ENCODE measurements at places on chromosomes 1 and 21.
A peak's percentile ranks its signal among the peaks of the same experiment; 100 is the strongest.

DNA sequence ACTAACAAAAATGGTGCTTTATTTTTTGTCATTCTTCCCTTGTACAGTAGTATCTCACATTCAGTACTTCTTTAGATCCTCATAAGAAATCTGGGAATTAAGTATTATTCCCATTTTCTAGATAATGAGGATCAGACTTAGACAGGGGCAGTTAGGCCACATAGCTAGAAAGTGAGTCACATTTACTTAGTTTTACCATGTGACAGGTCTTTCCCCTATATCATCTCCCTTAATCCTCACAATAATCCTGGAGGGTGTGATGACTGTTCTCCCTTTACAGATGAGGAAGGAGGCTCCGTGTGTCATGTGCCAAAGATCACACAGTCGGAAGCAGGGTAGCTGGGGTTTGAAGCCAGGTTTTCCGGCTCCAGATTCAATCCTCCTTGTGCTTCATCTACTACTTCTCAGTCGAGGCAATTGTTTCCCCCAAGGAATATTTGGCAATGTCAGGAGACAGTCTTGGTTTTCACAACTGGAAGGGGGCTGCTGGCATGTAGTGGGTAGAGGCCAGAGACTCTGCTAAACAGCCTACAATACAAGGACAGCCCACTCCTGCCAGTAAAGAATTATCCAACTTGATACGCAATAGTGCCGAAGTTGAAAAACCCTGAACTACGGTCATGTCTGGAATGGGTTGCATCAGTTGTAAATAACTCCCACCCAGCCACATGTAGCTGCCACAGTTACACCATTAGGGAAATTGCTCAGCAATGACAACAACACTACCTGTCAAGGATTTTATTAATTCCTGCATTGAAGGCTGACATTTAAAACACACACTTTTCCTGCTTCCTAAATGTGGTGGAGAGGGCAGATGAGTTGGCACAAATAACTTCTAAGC, 54.5 kb downstream of the C8B start:
- no peak for DNase-seq

- peak; percentile 28 for DNase-seq
These were observed 550 bp downstream of the TRIM33 start for GRCh38 chr1:114510274-114511031.

- DNase-seq, result no peak
These were observed 203.3 kb upstream of the IVNS1ABP start for GRCh38 chr1:185520188-185520920.

GRCh38 chr1:110172001-110172400, 21.7 kb downstream of the SLC6A17 start:
- no peak for DNase-seq

DNA sequence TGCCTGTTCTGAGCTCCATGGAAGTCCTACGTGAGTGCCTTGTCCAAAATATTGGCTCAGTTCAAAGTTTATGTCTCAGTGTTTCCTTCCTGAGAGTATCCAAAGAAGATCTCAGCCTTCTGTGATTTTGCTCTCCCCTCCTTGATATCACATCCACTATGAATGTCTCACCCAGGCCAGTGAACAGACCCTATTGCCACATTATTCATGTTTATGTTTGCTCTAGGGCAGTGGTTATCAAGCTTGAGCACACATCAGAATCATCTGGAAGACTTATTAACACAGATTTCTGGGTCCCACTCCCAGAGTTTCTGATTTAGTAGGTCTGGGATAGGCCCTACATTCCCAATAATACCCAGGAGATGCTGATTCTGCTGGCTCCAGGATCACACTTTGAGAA, 145.0 kb upstream of the FGGY start:
- DNase-seq, result no peak

GRCh38 chr21:44444286-44444931, 10.9 kb upstream of the LRRC3 start:
- DNase-seq, result no peak

DNA sequence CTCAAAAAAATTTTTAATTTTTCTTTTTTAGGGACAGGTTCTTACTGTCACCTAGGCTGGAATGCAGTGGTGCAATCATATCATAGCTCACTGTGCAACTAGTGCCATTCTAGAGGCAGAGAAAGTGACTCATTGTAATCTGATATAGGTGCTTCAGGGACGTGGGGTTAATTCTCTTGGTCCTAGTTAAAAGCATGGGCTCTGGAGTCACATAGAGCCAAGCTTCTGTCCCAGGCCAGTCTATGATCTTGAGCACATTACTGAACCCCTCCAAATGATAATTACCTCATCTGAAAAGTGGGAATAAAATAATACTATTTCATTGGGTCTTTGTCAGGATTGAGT, 1.1 kb upstream of the ADIPOR1 start:
- DNase-seq, result no peak

DNA sequence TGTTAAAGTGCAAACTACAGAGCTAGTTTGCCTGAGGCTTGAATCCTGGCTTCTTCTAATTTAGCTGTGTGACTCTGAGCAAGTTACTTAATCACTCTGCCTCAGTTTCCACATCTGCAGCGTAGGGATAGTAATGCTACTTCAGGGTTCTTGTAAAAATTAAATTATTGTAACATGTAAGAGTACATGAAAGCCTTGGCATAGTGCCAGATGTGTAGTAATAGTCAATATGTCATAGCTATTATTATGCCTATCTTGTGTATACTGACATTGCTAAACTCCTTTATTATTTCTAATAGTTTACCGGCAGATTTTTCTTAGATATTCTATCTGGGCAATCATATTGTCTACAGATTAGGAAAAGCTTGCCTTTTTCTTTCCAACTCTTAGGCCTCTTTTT, 6.8 kb upstream of the TADA1 start:
- DNase-seq, result no peak

DNA sequence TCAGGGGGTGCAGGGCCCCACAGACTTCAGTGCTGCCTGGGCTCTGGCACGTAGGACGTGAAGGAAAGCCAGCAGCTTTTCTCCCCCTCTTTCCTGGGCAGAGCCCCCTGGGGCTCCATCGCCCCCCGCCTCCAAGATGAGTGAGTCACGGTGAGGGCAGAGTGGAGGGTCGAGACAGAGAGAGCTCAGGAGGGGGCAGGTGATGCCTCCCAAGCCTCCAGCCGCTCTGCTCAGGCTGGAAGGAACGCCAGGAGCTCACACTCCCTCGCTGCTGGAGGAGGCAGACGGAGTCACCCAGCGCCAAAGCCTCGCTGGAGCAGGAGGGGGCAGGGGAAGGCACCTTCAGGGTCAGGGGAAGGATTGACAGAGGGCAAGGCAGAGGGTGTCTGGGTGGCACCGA, 119.5 kb downstream of the CASZ1 start:
- DNase-seq, result no peak

DNA sequence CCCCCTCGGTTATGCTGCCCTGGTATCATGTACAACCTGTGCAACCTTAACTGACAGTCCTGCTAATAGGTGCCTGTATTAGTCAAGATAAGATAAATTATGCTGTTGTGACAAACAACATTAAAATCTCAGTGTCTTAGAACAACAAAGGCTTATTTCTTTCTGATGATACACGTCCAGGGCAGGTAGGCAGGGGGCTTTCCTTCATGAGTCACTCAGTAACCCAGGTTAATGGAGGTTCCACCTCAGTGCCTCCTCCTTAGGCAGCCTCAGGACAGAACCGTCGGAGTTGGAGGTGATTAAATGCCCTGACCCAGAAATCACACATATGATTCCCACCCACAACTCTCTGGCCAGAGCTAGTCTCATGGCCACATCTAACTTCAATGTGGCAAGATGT, 94.6 kb upstream of the CASZ1 start:
- DNase-seq, result no peak

DNA sequence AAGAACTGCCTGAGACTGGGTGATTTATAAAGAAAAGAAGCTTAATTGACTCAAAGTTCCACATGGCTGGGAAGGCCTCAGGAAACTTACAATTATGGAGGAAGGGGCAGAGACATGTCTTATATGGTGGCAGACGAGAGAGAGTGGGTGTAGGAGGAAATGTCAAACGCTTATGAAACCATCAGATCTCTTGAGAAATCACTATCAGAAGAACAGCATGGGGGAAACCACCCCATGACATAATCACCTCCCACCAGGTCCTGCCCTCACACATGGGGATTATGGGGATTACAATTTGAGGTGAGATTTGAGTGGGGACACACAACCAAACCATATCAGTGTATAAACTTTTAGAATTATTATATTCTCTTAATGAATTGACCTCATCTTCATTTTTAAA, 335.9 kb upstream of the DPYD start:
- no peak for DNase-seq

GRCh38 chr1:236129306-236129705, 13.0 kb upstream of the GPR137B start:
- DNase-seq, result no peak

DNA sequence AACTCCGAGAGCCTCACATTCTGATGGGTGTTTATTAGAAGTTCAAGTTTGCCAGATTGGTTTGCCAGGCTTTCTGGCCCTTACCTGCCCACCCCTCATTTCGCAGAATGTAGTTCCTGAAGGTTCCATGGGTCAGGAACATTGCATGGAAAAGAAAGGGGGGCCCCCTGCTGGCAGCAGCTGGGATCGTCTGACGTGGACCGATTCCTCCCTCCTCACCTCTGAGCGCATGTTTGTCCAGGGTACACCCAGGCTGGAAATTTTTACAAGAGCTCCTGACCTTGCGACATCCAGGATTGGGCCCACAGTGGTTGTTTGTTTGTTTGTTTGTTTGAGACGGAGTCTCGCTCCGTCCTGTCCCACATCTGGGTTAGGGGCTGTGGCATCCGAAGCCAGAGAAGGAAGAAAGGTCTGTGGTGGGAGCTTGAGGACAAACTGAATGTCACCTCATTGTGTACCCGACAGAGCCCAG, 126.0 kb upstream of the TMEM51 start:
- DNase-seq, result no peak

GRCh38 chr21:44727757-44728156, 16.4 kb upstream of the TSPEAR start:
- DNase-seq, result no peak

GRCh38 chr1:77060000-77060399, 159.2 kb downstream of the PIGK start:
- no peak for DNase-seq

DNA sequence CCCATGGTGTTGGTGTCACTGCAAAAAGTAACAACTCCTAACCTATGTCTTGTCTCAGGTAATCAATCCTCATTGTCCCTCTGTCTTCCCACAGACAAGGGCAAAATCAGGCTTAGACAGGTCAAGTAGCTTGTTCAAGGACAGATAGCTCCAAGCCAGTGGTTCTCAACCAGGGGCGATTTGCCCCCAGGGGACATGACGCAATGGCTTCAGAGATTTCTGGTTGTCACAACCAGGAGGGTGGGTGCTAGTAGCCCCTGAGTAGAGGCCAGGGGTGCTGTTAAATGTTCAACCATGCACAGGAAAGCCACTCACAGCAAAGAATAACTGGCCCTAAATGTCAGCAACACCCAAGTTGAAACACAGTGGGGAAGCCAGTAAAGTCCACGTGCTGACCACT, 178.9 kb downstream of the RUNX1 start:
- no peak for DNase-seq

DNA sequence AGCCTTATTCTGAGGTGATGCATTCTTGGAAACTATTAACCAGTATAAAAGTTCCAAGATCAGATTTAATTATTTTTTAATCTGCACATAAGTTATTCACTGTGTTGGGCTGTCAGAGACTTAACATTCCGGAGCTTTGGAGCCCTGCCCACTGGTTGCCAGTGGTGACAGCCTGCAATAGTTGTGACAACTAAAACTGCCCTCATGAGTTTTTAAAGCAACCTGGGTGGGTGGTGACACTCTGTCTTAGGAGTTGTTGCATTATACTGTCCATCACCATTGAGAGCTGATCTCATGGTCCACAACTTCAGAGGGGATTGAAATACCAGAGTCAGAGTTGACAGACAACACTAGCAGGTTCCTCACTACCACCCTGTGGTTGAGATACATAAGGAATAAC, 653.9 kb upstream of the USP24 start:
- DNase-seq, result no peak

- peak; percentile 55 for DNase-seq
These were observed 64.2 kb downstream of the IRF2BP2 start for GRCh38 chr1:234545517-234546386.

DNA sequence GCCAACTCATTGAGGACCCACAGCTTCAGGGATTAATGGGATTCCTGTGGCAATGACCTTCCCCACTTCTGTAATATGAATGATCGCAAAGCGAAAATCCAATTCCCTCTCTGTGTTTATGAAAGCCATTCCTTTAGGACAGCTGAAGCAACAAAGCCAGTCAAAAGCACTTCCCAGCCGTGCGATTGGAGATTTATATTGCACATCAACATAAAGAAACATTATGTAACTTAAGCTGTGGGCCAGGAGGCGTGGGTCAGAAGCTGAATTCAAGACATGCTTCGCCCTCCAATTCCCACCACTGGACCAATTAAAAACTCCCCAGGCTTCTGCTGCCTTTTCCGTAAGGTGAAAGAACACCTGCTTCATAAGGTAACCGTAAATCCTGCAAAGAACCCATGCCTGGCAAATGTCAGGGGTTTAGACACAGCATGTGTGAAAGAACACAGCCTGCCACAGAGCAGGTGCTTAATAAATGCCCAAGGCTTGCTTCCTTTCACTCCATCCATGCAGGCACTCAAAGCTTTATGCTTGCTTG, 138.9 kb upstream of the SOD1 start:
- DNase-seq, result peak; percentile 92

GRCh38 chr1:186188004-186188539, 187.0 kb downstream of the TPR start:
- no peak for DNase-seq

GRCh38 chr1:231057410-231057809, 17.4 kb upstream of the FAM89A start:
- no peak for DNase-seq

DNA sequence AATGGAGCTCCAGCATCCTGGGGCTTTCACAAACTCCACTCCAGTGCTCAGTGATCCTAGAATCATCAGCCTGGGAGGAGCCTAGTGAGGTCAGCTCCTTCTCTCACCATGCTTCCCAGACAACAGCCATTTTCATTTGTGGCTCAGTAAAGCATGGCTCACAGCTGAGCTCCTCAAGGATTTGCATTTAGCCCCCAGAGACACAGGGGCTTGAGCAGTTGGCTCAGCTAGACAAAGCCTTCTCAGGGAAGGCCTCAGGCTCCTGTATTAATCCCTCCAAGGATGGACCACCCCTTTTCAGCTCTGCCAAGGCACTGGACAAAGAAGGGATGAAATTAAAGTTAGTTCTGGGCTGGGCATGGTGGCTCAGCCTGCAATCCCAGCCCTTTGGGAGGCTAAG, 39.5 kb downstream of the ERI3 start:
- no peak for DNase-seq

GRCh38 chr1:229970714-229971113, 96.3 kb upstream of the GALNT2 start:
- no peak for DNase-seq

- DNase-seq, result no peak
These were observed 113.1 kb downstream of the TIAM1 start for GRCh38 chr21:31230937-31231336.

- DNase-seq, result no peak
These were observed 33.3 kb downstream of the RUNX3 start for GRCh38 chr1:24896596-24897262.

DNA sequence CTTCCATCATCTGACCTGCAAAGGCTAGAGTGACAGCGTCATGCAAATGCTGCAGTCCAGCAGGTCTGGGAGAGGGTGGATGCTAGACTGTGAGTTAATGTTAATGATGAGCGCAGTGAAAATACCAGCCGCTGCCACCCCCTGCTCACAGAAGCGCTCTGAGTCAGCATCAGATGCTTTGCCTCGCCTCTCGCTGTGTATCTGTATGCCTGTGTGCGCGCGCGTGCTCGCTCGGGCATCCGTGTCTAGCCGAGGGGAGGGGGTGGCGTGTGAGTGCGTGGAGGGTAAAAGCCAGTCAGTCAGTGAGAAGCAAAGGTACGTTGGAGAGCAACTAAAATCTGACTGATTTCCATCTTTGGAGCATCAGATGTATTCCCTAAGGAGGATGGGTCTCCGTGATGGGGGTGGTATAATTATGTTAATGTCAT, 858.7 kb downstream of the USP25 start:
- peak; percentile 82 for DNase-seq
